ENCODE measurements at places on chromosomes 5 and 9. TPM values are rescaled to one million over a fixed set of nuclear protein-coding genes. Genes with fewer than 3 reads are reported as not detected.

SPINK4 gene
- not detected for total RNA-seq

SLC4A9 gene
- not detected for total RNA-seq

SMIM15 gene
- 92.8 TPM for total RNA-seq

ESM1 gene
- not detected for total RNA-seq

CACFD1 gene
- total RNA-seq: 0.70 TPM
